ENCODE measurements at places on chromosomes 7 and 10.
A peak's percentile ranks its signal among the peaks of the same experiment; 100 is the strongest.

GRCh38 chr7:3928727-3929515 lies 627.9 kb downstream of the SDK1 start:
- no peak for DNase-seq

DNA sequence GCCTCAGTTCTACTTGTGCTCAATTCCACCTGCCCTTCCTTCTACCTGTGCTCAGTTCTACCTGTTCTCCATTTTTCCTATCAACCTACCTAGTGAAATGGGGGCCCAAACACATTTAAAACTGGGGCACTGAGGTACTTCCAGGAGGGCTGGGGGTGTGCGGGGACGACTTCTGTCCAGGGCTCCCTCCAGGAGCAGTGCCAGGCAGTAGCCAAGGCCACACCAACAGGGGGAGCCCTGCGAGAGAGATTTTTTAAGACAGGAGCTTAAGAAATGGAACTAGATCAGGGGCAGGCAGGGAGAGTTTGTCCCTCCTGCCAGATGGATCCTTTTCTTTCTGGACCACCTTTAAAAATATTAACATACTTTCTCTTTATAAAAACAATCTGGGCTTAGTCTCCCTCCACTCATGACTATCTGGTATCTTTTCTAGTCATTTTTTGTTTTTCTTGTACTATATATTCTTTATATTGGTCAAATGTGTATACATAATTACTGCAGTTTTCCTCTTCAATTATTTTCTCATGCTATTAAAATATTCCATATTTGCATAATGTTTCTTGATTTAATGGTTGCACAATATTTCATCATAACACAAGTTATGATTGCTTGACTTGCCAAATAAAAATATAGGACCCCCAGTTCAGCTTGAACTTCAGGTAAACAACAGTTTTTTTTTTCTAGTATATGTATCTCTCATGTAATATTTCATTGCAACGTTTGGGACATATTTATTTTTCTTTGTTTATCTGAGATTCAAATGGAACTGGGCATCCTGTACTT lies 47.3 kb upstream of the INSYN2A start:
- no peak for DNase-seq

GRCh38 chr7:134941185-134941900 lies 45.0 kb upstream of the AGBL3 start:
- no peak for DNase-seq

DNA sequence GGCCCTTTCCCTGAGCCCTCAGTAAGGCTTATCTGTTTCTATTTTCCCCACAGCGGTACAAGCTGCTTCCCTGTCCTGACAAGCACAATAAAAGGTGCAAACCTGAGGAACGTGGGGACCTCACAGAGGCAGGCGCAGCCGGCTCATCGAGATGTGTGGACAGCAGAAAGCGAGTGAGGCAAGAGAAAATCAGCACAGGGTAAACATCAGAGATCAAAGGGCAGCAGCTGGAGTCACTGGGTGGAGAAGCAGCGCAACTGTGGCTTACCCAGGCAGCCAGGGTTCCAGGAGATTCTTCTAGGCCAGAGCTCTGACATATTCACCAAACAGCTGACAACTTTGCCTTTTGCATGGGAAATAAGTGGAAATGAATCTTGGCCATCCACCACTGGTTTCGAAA lies 212.6 kb downstream of the WDR11 start:
- no peak for DNase-seq

DNA sequence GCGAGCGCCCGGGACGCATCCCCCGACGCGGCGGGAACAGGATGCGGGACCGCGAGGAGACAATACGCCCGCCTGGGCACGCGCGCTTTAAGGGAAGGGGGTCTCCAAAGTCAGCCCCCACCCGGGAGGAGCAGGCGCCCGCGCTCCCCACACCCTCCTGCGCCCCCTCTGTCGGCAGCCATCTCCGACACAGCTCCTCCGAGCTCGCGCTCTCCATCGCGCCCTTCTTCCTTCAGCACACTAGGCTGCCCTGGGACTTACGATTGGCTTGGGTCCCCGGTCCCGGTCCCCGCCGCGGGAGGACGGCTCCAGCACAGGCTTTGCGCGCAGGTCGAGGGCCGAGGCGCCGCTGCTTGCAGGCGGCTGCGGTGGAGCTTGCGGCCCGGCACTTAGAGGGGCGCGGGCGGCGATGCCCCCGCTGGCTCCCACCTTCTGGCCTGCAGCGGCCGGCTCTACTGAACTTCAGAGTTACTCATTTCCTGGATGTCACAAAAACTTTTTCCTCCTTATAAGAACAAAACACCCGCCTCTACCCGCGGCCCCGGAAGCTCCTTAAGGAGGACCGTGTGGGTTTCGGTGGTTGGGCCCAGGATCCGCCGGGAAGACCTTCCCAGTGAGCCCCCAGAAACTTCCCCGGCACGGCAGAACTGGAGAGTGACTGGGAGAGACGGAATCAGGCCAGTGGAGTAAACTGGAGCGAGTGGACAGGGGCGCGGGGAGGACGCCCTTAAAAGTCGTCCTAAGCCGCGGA lies at the start of gene ITPRIP:
TSS of gene ITPRIP (minus strand) at position 481 of the 751 bp plus-strand sequence. CDS start 22,414 bp downstream, outside the sequence.
- peak; percentile 75 for DNase-seq

DNA sequence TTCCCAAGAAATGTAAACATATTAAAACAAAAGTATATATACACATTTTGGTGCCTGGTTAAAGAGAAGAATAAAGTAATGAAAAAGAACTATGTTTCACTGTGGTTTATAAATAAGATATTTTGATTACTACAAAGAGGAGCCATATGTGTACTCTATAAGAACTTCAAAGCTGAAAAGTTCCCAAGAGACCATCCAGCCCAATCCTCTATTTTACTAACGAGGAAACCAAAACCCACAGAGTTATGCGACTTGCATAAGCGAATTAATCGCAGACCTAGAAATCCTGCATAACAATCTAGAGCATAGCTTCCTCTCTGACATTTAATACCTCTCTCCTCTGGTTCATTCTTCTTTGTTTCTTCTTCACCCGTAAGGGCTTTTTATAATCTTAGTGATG lies 937.1 kb downstream of the CNTNAP2 start:
- DNase-seq: no peak

DNA sequence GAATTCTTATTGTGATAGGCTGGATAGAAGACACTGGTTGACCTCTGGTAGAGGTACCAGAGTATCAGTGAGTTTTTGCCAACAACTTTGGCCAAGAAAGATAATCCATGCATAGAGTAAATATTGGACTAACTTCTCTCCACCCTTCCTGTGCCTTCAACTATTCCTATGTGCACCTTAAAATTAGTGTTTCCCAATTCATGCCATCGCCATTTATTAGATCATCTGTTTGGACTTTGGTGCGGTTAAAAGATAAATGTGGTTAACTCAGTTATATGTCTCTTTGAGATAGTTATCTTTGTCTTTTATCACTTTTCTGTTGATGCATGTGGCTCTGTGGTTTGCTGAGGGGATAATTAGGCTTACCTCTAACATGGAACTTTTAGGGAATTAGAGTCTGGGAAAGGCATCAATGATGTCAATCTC lies 4.6 kb downstream of the PAPSS2 start:
- DNase-seq: no peak

GRCh38 chr10:117367718-117368117 lies 7.5 kb downstream of the PDZD8 start:
- no peak for DNase-seq

DNA sequence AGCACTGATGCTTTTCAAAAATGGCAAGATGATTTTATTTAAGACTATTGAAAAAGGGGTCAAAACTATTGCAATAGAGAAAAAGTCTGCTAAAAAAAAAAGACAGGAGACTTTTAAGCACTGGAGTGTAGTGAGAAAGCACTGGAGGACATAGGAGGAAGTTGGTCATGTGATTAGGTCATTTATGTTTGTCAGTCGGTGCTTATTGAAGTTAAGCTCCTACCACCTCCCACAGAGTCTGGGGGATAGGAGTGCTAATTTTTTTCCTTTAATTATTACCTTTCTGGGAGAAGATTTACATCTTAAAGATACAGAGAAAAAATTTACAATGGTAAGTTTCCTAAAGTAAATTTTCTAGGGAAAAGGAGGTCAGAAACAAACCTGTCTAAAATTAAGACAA lies 80.2 kb upstream of the TMEM229A start:
- DNase-seq: no peak

DNA sequence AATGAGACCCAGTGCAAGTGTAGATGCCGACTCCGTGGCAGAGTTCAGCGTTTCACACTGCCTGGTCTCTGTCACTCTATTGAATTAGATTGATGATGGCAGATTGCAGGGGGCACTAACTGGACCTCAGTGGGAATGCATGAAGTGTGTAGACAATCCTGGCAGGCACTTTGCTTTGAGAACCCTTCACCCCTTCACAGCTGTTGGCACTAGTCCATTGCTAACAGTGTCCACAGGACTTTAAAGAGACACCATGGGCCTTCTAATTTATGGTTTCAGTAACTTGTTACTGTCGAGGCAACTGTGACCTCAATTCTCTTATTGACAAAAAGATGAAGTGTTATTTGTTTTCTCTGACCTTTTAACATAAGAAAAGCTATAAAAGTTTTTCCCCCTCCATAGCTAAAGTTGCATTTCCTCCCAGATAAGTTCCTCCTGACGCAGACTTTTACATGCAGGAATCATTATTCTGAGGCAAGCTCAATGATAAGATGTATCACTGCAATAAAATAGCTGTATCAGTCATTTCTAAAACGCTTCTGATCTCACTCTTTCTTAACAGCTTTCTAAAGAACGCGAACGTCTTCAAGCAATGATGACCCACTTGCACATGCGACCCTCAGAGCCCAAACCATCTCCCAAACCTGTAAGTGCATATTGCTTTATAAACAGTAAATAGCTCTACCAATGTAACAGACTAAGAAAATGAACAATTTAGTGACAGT lies 238.9 kb downstream of the FOXP2 start:
- no peak for DNase-seq

DNA sequence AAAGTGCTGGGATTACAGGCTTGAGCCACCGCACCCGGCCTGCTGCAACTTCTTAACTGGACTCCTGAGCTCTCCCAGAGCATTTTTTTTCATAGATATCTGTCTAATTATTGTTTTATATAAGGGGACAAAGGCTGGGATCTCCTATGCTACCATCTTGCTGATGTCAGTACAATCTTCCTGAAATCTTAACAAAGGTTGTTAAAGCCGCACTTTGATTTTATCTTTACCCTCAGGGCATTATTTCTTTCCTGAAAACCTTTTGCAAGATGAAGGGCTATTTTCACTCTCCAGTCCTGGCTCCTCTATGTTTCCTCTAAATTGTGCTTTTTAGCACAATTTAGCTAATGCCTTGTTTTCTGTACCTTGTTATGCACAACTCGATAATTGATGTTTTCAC lies 102.9 kb downstream of the EPC1 start:
- no peak for DNase-seq

DNA sequence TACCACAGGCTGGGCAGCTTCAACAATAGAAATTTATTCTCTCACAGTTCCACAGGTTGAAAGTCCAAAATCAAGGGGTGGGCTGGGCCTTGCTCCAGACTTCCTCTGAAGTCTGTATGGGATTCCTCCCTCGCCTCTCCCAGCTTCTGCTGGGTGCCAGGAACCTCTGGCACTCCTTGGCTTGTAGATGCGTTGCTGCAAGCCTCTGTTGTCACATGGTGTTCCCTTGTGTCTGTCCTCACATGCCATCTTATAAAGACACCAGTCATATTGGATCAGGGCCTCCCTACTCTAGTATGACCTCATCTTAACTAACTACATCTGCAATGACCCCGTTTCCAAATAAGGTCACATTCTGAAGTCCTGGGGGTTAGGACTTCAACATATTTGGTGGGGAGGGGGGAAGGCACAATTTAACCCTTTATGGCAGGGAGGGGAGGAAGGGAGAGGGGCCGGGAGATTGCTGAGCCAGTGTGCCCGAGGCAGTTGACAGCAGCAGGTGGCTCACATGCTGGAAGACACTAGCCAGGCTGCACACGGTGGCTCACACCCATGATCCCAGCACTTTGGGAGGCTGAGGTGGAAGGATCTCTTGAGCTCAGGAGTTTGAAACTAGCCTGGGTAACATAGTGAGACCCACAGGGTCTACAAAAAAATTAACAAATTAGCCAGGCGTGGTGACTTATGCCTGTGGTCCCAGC lies 18.8 kb downstream of the ZNF282 start:
- DNase-seq: no peak

DNA sequence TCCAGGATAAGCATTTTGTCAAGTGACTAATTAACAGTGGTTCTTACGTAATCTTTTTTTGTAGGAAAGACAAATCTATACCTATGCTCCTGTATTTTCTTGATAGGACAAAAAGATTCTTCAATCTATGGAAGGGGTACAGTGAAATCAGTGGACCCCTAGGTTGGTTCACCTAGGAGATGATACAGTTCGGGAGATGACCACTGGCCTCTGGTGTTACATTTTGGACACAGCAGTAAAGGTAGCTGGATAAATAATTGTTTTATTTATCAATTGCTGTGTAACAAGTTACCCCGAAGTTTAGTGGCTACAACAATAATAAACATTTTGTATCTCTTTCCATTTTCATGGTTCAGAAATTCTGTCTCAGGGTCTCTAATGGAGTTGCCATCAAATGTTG lies 288.2 kb upstream of the MAGI2 start:
- DNase-seq: no peak

DNA sequence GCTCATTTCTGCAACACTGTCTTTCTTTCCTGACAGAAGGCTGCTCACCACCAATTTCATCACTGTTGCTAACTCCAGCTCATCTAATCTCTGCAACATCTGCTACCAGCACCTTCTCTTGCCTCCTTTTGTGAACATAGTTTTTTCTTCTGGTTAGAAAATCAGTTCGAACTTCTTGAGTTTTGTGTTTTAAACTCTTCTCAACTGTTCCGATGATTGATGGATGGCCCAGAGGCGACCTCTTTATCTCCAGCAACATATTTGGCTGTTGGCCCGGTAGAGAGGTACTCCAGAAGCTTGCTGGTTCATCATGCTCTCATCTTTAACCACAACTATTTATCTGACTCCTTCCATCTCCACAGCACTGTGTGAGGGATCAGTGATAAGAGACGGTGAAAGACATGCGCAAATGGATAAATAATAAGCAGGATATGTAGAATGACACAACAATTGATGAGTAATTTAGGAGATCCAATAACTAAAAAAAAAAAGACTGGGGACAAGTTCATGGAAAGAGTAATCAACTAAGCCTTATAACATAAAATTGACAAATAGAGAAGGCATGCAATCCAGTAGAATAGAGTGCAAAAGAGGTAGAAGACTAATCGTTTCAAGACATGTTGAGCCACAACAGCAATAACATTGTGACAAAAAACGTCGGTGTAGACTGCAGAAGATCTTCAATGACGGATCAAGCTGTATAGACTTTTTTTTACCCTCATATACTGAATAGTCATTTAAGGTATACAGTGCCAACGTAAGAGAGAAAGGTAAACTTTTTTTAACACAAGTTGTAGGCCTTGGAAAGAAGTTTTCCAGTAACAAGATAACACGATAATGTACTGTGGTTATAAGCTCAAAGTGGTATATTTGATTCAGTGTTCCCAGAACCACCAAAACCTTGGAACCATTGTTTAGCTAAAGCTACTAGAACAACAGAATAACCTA lies 152.2 kb downstream of the CRPPA start:
- DNase-seq: no peak

- DNase-seq: no peak
Observed at GRCh38 chr7:3009086-3009485, 34.6 kb downstream of the CARD11 start.

DNA sequence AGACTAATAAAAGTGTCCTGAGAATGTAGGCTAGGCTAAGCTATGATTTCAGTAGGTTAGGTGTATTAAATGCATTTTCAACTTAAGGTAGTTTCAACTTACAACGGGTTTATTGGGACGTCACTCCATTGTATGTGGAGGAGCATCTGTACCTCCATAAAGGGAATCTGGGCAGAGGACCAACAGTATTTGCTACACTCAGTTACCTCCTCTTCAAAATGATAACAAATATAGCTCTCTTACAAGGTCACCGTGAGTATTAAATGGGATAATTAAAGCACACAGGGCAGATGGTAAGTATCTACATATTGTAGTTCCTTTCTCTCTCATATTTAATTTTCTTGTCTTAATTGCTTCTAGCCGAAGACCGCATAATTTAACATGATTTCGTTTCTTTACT lies 59.0 kb upstream of the FGL2 start:
- DNase-seq: no peak
